Stimulated activated CD8-positive, alpha-beta memory T cell treated with anti-CD3 and anti-CD28 coated beads, Interleukin-4, amount 100 ng/mL, for 4 hours (primary cell): ENCODE measurements at places on chromosomes 4 and X.

DNA sequence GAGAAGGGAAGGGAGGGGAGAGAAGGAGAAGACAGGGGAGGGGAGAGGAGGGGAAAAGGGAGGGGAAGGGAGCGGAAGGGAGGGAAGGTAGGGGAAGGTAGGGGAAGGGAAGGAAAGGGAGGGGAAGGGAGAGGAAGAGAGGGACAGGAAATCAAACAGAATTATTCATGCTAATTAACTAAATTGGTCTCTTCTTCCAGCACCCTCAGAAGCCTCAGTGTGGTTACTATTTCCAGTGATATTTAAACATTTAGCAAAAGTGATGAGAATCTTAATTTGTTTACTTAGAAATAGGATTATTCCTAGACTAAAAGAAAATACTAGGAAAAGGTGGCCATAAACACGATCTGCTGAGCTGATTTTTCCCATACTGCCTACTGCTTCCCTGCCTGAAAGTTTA, 193.1 kb upstream of the CPEB2 start:
- DNase-seq, result no peak

DNA sequence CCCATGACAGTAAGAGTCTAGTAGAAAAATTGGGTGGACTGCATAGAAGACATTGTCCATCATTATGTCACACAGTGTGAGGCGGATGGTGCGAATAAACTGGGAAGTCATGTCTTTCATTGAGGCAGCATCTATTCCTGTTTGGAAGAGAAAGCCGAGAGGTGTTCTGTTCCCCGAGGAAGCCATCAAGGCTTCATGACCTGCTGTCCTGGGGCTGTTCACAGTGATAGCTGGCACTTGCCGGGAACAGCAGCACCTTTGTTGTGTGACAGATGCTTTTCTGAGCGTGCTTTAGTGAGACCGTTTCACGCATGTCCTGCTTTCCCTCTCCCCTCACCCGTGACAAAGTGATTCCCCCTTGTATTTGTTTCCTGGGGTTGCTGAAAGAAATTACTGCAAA, 20.3 kb downstream of the RGS12 start:
- no peak for DNase-seq

DNA sequence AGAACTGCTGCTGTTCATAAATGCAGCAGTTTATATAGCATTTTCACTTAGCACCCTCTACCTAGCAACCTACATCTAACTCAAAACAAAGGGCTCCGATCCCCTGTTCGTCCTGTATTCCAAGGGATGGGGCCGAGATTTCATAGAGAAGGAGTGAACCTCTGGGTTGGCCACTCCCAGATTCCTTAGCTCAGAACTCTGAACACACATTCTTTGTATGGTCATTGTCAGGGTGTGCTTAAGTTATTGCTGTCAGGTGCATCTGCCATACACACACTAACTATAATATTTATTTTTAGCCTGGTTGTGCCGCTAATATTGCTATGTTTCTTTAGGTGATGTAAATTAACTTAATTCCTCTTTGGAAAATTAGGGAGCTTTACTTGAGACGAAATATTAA, 47.7 kb upstream of the AADAT start:
- no peak for DNase-seq

DNA sequence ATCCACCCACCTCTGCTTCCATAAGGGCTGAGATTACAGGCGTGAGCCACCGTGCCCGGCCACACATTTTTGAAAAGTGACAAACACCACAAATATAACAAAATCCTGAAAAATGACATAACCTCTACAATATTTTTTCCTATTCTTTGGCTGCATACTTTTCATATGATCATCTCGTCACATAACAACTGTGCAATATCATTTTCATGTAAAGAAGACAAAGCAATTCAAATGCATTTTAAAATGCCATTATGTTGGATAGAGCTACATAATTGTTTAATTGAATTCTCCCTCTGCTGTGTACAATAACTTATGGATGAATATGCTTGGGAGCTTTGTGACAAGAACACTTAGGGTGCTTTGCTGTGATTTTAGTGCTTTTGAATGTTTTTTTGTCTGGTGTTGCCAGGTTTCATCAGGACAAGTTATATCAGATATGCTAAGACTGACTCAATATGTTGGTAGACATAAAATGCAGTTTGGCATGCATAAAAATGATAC, 132.9 kb downstream of the CHIC2 start:
- DNase-seq, result no peak

DNA sequence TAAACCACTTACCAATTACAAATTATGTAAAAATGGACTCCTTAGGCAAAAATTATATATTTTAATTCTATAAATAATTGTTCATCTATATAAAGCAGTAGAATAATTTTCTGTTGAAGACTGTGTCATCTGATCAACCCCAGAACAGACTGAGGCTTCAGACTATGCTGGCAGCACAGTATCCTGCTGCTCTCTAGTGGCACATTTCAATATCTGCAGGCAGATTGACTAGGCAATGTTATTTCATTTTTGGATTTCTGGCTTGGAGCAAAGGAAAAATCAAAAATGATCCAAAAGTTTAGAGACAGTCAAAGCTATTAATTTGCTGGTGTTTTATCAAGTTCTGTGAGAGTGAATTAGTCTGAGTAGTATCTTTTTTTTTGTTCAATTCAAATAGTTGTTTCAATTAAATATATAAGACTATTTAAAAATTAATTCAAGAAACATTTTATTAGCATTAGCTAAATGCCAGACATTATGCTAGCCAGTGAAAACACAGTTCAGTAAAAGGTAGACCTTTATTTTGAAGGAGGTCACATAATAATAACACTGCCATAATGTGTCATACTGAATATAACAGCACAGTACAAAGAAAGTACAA, 21.3 kb upstream of the SULT1E1 start:
- DNase-seq, result no peak

- DNase-seq, result no peak
These were observed 111.2 kb downstream of the CEP44 start for GRCh38 chr4:174394915-174395314.

DNA sequence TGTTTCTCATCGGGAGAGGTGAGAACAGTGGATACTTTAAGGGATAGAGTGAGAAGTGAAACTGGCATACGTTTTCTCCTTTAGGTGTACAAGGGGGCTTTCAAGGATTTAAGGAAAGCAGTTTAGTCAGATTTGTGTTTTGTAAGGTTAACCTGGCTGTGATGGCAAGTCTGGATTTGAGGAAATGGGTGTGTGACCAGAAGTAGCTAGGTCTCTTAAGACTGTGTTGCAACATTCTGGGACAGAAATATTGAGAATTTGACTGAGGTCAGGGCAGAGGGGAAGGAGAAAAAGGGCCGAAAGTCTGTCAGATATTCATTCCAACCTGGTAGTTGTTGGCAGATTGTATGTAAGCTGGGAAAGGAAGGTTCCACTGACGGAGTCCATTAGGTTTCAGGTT, 10.4 kb upstream of the GABRE start:
- no peak for DNase-seq

- DNase-seq, result no peak
These were observed 89.0 kb upstream of the BANK1 start for GRCh38 chr4:101701551-101701950.

GRCh38 chr4:141458501-141458900, 177.9 kb upstream of the IL15 start:
- no peak for DNase-seq

- no peak for DNase-seq
These were observed 26.0 kb downstream of the AMTN start for GRCh38 chr4:70544279-70544868.

GRCh38 chr4:9999956-10000561, 21.2 kb downstream of the SLC2A9 start:
- no peak for DNase-seq

DNA sequence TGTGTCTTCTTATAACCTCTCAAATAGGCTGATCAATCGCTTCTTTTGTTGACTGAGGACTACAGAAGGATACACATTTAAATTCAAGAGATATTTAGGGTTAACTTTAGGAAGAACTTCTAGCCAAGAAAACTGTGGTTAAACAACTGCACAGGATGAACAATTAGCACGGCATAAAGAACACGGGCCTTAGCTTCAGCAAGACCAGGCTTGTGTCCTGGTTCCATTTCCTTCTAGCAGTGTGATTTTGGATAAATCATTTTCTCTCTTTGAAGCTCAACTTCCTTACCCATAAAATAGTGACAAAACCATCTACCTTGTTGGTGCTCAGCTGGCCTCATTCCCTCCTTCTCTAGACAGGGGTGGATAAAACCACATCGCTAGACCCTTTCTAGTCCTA, 117.6 kb downstream of the TSPAN5 start:
- DNase-seq, result no peak

DNA sequence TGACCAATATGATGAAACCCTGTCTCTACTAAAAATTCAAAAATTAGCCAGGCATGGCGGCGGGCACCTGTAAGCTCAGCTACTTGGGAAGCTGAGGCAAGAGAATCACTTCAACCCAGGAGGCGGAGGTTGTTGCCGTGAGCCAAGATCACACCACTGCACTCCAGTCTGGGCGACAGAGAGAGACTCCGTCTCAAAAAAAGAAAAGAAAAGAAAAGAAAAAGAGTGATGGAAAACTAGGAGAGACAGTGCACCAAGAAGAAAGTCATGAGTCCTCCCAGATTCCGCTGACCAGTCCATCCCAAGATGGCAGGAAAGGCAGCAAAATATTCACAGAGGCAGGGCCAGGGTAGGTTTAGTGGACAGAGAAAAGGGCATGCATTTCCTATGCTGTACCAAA, 226.9 kb downstream of the ASMT start:
- DNase-seq, result no peak

- DNase-seq, result no peak
These were observed 72.7 kb upstream of the IL15 start for GRCh38 chr4:141563723-141564122.

DNA sequence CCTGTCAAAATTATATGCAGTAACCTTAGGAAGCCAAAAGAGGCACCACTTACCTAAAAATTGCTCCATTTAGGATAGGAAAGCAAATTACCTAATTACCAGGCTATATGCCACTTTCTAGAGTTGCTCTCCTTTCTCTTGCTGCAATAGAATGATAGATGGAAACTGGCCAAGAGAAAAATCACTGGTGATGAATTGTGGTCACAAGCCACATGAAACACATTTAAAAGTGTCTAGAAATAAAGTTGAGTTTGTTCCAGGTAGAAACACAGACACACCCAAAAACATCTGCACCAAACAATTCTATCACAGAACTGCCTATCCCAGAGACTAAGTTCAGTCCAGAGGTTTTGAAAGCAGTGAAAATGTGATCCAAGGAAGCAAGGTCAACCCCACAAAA, 337.7 kb downstream of the PCDH19 start:
- DNase-seq, result no peak
